ENCODE measurements at places on chromosomes 1 and 21.

DNA sequence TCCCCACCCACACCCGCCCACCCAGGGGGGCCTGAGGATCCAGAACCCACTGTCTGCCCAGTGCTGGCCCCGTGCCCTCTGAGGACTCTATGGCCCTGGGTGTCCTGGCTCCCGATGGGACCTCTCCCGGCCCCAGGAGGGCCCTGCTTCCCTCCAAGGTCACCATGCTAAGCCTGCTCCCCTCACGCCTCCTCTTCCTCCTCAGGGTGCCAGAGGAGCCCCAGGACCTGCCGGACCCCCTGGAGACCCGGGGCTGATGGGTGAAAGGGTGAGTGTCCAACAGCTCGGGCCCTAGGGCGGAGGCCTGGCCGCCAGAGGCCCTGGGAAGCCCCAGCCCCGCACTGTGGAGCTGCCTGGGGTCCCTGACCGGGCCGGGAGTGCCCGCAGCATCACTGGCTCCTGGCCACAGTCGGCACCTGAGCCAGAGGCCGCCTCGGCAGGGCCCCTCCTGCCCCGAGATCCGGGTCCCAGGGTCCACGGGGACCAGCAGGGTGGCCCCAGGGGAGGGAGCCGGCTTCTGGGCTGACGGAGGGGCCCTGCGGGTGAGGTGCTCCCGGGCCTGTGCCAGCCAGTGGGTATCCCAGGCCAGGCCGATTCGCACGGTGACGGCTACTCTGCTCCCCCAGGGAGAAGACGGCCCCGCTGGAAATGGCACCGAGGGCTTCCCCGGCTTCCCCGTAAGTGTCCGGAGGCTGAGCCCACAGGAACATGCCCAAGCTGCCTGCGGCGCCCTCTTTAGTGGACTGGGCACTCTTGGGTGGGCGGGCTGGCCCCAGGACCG lies 16.1 kb downstream of the COL6A1 start:
- DNase-seq, result no peak

DNA sequence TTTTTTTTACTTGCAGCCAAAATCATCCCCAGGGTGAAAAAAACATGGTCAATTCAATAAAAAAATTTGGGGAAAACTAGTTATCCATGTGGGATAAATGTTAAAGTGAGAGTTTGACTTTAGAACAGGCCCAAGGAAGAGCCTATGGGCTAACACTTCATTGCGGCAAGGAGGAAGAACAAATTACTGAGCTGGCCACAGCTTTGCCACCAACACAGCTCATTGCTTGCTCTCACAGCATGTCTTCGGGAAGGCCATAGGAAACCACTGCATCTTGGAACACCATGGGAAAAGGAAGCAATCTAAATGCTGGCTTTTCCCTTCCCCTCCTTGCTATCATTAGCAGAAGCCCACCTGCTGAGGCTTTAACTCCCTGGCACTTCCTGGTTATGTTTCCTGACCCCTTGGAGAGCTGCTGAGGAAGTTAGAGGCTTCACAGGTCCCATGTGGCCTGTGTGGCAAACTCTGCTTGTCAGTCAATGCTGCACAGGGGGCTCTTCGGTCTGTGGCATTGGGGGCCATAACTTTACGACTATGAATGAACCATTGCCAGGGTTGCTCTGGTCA lies 86.0 kb downstream of the SLC25A24 start:
- DNase-seq, result no peak

DNA sequence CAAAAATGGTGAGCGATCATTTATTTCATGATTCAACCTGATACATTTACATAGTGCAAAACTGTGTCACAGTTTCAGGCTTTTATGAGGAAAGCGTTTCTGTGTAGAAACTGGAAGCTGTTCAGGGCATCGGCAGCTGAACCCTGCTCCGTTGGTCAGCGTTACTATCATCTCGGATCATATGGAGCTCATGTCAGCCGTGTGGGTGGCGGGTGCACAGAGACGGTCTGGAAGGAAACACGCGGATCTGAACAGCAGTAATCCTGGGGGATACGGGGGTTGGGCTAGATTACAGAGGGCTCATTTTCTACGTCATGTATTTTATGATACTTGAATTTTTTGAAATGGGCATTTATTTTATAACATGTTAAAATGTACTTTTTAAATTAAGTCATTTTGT lies 15.1 kb downstream of the C1orf174 start:
- no peak for DNase-seq

DNA sequence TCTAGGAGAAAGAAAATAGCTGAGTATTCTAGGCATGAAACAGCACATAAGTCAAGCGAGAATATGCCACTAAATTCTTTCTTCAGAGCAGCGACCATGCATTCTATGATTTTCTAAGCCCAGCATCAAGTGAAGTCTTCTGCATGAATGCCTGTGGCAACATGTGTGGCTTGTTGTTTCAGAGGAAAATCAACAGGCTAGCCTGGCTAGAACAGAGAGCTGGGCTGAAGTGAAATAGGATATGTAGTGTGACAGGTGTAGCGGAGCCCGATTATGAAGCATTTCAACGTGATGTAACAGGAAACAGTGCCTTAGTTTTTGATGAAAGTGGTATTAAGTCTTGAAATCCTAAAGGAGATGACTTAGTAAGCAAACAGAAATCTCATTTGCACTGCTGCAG lies 7.0 kb downstream of the CSDE1 start:
- DNase-seq, result no peak

DNA sequence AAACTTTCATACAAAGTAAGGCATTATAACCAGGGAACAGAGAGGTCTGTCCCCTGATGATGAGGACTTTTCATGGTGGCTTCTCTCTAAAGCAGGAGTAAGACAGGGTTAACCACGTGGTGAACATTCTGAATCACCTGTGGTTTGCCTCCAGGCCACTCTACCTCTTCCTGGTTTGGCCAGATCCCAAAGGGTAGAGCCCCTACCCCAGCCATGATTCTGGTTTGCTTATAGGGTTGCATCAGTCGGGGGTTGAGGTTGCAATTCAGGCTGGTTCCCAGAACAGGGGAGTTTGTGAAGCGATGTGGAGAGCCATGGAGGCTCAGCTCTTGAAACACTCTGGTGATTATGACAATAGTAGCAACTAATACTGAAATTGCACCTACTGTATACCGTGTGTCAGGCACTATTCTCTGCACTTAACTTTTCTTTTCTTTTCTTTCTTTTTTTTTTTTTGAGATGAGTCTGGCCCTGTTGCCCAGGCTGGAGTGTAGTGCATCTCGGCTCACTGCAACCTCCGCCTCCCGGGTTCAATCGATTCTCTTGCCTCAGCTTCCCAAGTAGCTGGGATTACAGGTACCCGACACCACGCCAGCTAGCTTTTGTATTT lies 8.3 kb downstream of the CNR2 start:
- DNase-seq, result no peak

DNA sequence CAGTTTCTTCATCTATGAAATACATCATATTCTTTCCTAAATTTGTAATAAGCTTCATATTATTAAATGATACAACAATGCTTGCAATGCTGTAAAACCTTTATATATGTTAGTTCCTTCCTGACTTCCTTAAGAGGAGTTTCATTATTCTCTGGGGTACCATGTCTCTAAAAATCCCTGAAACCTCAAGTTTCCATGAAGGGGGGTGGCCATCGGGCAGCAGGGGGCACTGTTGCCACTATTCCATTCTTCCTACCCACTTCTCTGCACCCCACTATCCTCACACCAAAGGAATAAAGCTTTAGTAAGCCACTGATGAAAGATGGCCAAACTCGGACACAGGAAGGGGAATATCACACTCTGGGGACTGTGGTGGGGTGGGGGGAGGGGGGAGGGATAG lies 9.0 kb upstream of the DMRTB1 start:
- no peak for DNase-seq

DNA sequence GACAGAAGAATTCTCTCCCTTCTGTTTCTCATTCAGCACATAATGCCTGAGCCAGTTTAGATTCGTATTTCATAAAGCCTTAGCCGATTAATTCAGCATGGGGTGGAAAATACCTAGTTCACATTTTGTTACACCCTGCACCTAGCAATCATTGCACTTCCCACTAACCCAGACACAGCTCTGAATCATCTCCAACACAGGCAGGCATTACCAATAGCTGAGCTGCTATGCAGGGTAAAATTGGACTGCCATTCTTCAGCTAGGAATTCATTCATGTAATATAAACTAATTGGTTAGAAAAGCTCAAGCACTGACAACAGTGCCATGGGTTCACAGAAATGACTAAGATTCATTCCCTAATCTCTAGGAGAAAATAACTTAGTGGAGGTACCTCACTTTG lies 26.9 kb upstream of the NKAIN1 start:
- no peak for DNase-seq

DNA sequence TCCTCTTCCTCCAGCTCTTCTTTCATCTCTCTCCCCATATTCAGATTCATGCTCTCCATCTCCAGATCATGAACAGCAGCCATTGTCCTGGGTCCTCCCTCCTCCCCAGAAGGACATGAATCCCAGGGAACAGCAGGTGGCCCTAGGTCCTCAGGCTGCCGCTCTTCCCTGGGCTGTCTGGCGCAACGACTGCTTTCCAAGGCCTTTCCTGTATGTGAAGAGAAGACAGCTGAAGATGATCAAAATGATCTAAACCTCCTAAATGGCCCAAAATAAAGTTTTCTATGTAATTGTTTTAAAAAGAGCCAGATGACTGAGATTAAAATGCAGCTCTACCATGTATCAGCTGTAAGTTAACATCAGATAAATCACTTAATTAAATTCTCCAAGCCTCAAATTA lies 22.5 kb downstream of the RHBDL2 start:
- DNase-seq, result peak; percentile 19

GRCh38 chr21:39613041-39613934 lies 548 bp downstream of the B3GALT5 start:
- DNase-seq, result peak; percentile 21

DNA sequence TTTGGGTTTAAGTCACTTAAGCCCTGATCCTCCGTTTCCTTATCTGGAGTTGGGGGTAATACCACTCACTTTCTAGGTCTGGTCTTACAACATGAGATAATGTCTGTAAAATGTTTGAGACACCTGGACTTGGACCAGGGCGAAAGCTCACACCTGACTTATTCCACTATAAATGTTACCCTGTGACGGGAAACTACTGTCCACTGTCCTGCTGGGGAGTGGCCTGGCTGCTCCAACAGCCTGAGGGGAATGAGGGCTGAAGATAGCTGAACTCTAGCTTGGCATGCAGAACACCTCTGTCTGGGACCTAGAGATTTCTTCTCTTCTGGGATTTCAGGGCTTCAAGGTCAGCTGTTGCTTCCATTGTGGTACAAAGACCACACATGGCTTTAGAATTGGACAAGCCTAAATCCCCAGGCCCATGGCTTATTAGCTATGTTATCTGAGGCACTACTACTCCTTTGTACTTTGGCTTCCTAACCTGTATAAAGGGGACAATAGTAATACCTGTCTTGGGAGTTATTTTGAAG lies 9.5 kb upstream of the A3GALT2 start:
- no peak for DNase-seq

GRCh38 chr1:79264975-79265818 lies 258.7 kb upstream of the ADGRL4 start:
- no peak for DNase-seq

DNA sequence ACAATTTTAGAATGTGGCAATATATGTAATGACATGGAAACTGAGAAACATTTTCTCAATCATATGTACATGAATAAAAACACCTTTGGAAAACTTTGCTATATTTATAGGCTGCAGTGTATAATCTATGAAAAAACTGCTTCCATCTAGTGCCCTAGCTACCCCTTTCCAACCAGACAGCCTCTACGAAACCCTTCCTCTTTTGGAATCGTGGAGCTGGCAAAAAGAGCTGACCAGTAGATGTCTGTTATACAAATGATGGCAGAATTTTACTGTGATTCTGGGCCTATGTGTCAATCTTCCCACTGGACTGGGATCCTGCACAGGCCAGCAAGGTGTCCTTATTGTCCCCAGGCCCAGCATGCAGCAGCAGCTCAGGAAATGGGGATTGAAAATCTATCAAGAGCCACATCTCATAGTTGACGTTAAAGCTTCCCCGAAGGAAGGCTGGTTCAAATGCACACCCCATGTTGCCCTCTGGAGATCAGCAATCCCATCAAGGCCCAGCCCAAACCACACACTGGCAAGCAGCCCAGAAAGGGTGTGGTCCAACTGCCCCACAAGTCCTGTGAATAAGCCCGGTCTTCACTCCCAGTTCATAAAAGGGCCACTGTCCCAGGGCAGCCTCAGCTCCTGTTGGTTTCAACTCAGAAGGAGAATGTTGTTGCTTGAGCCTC lies 8.8 kb upstream of the FAM20B start:
- DNase-seq, result peak; percentile 92

GRCh38 chr21:32545948-32546441 lies 39.3 kb downstream of the TCP10L start:
- DNase-seq, result peak; percentile 41

DNA sequence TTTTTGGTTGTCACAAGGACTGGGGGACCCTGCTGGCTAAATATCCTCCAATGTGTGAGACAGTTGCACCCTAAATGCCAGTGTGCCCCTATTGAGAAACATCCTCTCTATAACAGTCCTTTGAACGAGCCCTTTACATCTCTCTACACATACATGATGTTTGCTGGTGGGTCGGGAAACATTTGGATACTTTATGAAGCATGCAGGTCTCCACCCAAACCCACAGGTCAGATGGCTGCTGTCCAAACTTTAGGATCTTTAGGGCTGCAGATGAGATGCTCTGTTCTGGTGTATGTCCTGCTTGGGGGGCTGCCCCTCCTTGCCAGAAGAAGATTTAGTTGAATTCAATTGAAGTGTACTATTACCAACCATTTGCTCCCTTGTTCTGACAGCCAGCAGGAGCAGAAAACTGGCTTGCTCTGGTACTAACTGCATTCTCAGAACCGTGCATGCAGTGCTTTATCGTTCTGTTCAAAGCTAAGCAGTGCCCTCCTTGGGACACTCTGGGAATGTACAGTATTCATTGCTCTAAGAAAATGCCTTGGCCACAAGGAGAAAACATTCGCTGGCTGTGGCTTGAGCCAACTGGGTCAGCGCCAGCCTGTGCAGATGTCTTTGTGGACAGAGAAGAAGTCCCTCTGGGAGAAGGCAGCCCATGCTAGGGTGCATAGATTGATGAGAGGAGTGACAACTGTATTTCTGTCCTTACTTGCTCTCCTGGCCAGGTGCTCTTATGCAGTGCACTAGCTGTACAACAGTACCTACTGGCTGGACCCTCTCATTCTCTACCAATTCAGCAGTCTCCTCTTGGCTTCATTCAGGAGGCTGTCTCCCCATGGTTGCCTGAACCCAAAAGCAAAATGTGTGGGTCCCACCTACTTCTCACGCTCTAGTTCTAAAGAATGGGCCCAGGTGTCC lies 61.4 kb upstream of the DIRAS3 start:
- peak; percentile 85 for DNase-seq

- DNase-seq, result peak; percentile 65
Measured at GRCh38 chr1:160006312-160006940, 25.4 kb downstream of the PIGM start.

GRCh38 chr1:243582326-243582725 lies 267.7 kb downstream of the AKT3 start:
- DNase-seq, result peak; percentile 91

GRCh38 chr1:224198572-224198971 lies 15.5 kb downstream of the DEGS1 start:
- no peak for DNase-seq

GRCh38 chr1:22566161-22566560 lies 2.9 kb downstream of the EPHA8 start:
- no peak for DNase-seq

Data from fibroblast of skin of scalp (primary cell).